ENCODE measurements at places on chromosomes 5 and 9.

DNA sequence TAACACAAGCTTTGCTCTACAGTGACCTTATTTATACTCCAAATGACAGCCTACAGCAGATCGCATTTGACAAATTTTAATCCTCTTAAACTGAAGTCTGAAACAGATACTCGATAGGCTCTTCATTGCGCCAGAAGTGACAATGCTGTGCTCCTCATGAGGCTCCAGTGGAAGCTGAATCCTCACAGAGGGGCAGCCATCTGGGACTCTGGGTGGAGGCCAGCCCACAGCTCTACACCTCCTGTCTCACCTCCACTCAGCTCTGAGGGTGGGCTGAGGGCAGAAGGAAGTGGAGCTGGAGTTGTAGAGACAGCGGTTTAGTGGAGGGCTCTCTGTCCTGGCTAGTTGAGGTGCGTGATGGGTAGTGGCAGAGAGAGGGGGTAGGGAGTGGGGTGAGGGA, 283.3 kb upstream of the ANKRD55 start:
- DNase-seq, result peak; percentile 93

GRCh38 chr9:91532325-91532724, 108.7 kb upstream of the NFIL3 start:
- DNase-seq, result no peak

DNA sequence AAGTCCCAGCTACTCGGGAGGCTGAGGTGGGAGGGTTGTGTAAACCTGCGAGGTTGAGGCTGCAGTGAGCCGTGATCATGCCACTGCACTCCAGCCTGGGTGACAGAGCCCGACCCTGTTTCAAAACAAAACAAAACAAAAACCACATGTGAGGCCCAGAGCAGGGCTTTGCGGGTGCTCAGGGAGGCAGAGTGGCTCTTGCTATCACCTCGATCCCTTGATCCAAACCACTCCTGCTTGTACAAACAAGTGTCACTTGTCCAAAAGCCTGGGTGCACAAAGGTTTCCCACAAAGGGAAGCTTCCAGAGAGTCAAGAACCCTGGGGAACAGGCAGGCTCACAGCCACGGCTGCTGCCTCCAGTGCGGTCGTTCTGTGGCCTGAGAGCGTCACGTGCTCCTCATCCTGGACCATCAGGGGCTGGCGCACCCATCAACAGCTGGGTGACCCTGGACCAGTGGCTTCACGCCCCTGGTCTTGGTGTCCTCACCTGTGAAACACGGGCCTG, 162.7 kb downstream of the C9orf50 start:
- no peak for DNase-seq

DNA sequence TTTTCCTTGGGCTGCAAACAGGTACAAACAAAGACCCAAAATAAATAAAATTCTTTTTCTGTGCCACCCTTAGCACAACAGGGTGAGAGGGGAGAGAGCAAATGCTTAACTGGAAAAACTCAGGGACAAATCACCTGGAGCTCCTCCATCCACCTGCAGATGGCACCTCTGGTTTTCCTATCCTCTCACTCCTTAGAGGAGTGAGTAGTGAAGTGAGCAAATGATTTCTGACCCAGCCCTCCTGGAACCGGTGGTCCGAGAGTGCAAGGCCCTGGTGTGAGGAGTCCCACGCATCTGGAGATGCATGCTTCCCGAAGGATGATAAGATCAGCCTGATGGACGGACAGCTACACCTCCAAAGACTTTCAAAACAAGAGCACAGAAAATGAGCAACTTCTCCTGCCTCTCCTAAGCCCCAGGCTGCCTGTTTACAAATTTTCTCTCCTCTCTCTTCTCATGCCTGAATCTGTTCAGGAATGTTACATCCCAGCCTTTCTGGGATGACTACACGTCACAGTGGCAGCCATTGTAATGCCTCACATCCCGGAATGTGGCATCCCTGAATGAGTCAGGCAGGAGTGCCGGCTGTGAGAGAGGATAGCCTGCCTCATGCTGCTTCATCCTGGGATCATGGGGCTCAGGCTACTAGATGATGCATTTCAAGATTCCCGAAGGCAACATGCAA, 86.4 kb downstream of the ADRB2 start:
- peak; percentile 10 for DNase-seq

DNA sequence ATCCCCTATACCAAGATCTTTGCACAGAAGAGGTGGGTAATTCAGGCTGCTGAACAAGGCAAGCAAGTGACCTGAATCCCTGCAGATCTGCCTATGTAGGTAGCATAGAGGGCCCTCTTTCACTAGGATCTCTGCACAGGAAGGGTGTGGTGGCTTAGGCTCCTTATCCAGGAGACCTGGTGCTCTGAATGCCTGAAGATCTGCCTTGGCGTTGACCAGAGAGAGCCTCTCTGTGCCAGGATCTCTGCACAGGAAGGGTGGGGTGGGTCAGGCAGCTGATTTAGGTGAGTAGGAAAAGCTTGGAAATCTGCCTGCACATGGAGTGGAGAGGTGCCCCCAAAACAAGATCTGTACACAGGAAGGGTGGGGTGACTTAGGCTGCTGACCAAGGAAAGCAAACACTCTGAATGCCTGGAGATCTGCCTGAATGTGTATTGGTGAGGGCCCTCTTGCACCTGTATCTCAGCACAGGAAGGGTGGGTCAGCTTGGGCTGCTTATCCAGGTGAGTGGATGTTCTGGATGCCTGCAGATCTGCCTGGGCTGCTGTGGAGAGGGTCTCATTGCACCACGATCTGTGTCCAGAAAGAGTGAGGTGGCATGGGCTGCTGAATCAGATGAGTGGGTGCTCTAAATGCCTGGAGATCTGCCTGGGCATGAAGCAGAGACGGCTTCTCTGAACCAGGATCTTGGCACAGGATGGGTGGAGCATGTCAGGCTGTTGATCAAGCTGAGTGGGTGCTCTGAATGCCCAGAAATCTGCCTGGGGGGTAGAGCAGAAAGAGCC, 365.9 kb downstream of the DMAC1 start:
- DNase-seq, result no peak

- no peak for DNase-seq
Observed at GRCh38 chr5:113176734-113177133, 200.1 kb downstream of the DCP2 start.

- DNase-seq, result no peak
Observed at GRCh38 chr9:89470224-89470839, 27.6 kb downstream of the SEMA4D start.

- DNase-seq, result peak; percentile 4
Observed at GRCh38 chr5:1544294-1544961, 20.7 kb upstream of the LPCAT1 start.

DNA sequence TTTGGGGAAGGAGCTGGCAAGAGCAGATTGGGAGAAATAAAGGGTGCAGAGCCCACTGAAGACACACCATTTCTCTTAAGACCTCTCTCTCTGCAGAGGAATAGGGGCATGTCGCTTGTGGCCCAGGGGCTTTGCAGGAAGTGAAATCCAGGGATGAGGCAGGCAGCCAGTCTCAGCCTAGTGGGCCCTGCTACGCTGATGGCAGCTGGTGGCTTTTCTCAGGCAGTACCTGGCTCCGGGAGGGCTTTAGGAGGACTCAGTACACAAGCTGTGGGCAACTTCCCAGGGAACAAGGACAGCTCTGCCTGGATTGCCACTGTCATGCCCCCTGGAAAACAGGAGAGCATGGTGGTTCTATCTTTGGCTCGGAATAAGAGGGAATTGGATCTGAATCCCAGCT, 76.2 kb upstream of the NEURL1B start:
- no peak for DNase-seq

- DNase-seq, result peak; percentile 40
Observed at GRCh38 chr9:74951725-74952151, 974 bp downstream of the C9orf40 start.

DNA sequence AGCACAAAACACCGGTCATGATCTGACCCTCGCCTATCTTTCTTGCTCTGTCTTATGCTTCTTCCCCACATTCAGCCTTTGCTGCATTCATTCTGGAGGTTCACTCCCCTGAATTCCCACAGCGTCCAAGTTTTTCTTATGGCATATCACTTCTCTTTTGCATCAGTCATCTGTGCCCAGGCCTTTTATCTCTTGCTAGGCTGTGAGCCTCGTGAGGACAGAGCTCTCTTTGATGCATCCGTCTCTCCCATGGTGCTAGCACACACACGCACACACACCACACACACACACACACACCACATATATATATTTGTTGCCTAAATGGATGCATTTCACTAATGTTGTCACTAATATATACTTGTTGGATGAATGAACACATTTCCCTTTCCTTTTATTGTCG, 45.8 kb upstream of the ATG10 start:
- no peak for DNase-seq

DNA sequence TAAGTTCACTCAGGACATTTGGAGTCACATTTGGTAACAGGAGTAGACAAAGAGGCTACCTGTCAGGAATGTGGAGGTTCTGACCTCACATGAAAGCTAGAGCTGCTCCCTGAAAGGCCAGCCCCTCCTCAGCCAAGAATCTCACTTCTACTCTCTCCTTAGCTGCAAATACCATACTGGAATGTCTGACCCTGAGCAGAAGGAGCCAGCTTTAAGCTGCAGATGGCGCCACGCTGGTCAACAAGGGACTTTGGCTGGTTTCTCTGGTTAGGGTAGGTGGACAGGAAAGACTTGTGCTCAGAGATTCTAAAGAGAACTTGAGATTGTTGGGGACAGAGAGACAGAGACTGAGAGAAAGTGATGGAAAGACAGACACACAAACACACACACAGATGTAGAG, 21.9 kb downstream of the ASTN2 start:
- peak; percentile 57 for DNase-seq

DNA sequence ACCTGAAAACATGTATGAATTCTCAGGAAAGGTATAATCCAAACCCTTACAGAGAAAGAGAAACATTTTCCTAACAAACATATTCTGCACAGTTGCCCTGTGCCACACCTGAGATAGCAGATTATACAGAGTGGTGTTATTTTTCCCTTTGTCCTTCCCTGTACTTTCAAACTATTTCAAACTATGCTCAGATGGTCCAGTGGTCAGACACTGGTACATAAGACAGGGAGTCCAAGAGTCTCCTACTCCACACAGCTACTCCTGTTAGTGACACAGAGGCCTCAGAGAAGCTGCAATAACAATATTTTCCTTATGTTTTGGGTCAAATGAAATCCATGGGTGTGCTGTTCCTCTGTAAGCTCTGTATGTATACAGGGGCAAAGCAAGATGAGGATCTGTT, 30.0 kb upstream of the SLC22A5 start:
- no peak for DNase-seq

- peak; percentile 5 for DNase-seq
Observed at GRCh38 chr5:156411-157072, 34.8 kb upstream of the LRRC14B start.

- no peak for DNase-seq
Observed at GRCh38 chr9:135174981-135175380, 87.5 kb downstream of the OLFM1 start.

- no peak for DNase-seq
Observed at GRCh38 chr9:130286072-130286770, 20.7 kb downstream of the HMCN2 start.

- DNase-seq, result no peak
Observed at GRCh38 chr5:103498800-103499551, 63.6 kb downstream of the NUDT12 start.

GRCh38 chr5:91024727-91025126, 358.4 kb downstream of the ARRDC3 start:
- no peak for DNase-seq

DNA sequence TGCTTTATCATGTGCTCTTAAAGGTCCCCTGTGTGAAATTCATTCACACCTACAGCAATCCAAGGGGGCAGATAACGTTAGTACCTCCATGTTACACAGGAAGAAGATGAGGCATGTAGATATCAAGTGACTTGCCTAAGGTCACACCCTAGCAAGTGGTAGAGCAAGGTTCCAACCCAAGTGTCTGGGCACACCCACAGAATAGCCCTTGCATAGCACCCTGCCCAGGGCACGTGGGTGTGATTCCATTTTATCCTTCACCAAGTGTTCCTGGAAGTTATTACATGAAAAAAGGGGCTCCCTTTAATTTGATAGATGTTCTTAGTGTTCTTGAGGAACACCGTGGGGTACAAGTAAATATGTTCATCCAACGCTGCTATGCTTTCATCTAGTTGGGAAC, 4.9 kb downstream of the TMEM171 start:
- DNase-seq, result no peak

- no peak for DNase-seq
Observed at GRCh38 chr5:10192309-10192708, 57.4 kb downstream of the ATPSCKMT start.

GRCh38 chr5:175844174-175844573, 27.2 kb upstream of the CPLX2 start:
- DNase-seq, result no peak

- no peak for DNase-seq
Observed at GRCh38 chr5:14064841-14065240, 78.3 kb upstream of the TRIO start.

DNA sequence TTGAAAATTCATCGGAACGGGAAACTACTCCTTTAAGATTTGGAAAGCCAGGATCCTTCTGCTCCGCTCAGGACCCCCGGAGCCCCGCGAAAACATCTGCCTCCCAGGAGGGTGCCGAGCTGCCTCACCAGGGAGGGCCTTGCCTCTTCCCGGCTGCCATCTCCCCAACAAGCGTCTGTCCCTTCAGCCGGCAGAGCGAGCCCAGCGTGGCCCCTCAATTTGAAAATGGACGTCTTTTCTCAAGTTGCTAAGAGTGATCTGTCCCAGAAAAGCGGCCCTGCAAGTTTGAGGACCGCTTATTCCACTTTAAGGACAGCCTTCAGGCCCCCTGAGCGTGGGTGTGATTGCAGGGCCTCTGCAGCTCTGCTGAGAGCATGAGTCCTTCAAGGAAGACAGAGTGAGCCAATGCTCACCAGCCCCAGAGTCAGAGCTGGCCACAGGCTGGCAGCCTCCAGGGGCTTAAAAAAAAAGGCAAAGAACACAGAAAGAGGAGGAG, 101.3 kb downstream of the PHF2 start:
- peak; percentile 4 for DNase-seq

GRCh38 chr5:140336388-140336787, 10.0 kb downstream of the HBEGF start:
- DNase-seq, result no peak

DNA sequence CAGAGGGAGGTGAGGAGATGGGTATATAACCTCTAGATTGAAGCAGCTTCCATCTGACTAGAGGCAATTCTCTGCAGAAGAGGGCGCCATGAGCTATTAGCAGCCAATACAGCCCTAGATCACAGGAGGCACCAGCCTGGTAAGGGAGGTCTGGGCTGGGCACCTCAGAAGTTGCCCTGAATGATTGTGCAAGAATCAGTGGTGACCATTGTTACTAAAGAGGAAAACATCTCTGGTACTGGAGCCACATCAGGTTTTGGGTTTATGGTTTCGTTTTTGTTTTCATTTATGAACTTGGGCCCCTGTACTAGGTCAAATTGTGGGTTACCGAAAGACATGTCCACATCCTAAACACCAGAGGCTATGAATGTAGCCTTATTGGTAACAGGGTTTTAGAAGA, 342.0 kb downstream of the MLLT3 start:
- no peak for DNase-seq

DNA sequence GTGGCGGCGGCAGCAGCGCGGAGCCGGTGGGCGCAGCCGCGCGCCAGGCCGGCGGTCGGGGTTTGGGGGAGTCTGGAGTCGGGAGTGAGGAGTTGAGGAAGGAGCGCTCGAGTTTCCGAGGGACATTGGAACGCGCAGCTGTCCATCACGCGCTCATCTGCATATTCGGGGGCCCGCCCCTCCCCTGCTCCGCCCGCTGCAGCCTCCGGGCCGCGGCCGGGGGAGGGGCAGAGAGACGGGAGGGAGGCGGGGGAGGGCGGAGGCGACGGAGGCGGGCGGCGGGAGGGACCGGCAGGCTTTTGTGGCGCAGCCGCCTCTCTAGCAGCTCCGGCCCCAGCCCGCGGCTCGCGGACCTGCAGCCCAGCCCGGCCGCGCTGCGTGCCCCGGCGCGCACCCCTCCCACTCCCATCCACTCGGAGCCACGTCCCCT, at the start of gene IRX2:
Gene IRX2, minus strand, starts transcription at position 86 of the 430 bp plus-strand sequence. CDS start 264 bp downstream, outside the sequence.
- DNase-seq, result peak; percentile 93
